Neural crest cell (in vitro differentiated cells): ENCODE measurements at places on chromosomes 3 and 15.

DNA sequence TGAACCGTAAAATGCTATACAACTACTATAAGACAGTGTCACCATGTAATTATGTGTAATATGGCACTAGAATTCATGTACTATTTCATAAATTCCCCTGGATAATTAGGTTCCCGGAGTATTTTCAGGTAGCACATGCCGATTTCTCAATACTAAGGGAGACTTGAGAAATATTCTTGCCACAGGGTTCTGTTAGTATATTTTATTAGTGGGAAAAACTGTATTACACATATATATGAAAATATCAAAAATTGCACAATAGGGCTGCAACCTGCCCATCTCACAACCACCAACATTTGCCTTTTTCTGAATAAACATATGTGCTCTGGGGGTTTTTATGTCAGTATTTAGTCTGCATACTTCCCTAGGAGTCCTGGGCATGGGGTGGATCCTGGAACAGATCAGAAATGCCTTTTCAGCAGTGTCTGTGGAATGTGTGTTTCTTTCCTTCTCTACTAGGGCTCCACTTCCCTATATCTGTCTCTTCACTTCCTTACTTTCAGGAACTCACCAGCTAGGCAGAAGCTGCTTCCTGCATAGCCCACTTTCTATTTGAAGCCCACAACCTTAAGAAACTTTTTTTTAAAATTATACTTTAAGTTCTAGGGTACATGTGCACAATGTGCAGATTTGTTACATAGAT is 87.5 kb downstream of the RPL39L start:
- no peak for DNase-seq

GRCh38 chr3:125059488-125060245 is 3.9 kb upstream of the HEG1 start:
- DNase-seq = no peak

GRCh38 chr3:1346386-1346785 is 253.6 kb downstream of the CNTN6 start:
- DNase-seq = no peak

GRCh38 chr15:65194826-65195547 is 9.8 kb upstream of the CLPX start:
- DNase-seq = no peak
